GM19239 (cell line): ENCODE measurements at places on chromosomes 2 and 18.

DNA sequence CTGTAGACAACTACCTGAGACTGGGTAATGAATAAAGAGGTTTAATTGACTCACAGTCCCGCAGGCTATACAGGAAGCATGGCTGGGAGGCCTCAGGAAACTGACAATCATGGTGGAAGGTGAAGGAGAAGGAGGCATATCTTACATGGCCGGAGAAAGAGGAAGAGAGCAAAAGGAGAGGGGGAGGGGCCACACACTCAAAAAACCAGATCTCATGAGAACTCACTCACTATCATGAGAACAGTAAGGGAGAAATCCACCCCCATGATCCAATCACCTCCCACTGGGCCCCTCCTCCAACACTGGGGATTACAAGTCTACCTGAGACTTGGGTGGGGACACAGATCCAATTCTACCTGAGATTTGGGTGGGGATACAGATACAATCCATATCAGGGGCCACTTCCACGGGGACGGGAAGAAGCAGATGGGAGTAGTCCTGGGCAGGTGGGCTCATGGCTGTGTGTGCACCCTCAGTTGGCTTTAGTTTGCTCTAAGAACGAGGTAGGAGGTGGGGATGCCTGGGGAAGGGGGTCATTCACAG, 9.9 kb downstream of the MAB21L4 start:
- no peak for DNase-seq

- no peak for DNase-seq
Observed at GRCh38 chr2:166090908-166091307, 36.9 kb downstream of the SCN1A start.

GRCh38 chr18:10320791-10321190, 133.6 kb upstream of the APCDD1 start:
- no peak for DNase-seq

- DNase-seq: no peak
Observed at GRCh38 chr2:147177071-147177857, 667.6 kb upstream of the ACVR2A start.

DNA sequence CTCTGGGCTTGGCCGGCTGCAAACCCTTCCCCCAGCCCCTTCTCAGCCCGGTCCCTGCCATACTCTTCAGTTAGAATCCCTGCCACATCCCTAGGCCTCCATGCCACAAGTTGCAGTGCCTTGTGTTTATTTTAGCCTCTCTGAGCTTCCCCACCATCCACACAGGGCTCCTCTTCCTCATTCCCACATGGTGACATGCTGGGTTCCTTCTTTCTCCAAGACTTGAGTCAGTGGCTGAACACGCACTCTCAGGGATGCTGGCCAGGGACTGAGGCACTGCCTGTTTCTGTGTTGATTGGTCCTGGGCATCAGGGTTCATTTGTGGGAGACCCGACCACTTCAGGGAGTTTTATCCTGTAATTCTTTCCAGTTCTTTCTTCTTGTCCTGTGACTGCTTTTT, 56.3 kb downstream of the KCNS3 start:
- no peak for DNase-seq

- no peak for DNase-seq
Observed at GRCh38 chr2:20877960-20878359, 55.1 kb upstream of the LDAH start.

DNA sequence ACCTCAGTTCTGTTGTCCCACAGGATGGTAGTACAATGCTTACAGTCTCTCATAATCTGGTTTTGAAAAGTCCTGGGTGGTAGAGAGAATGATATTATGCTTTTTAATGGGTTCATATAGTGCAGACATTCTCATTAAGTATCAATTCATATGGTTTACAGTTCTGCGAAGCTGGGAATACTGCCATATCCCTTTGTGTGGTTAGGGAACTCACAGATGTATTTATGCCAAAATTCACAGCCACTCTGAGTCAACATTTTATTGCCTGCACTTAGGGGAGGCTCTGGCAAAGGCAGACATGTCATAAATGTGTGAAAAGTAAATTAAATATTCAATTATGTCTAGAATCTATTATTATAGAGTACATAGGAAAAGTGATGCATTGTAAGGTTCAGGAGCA, 808.2 kb downstream of the SUCLG1 start:
- no peak for DNase-seq
